ENCODE measurements at places on chromosomes 16 and 17.
A peak's percentile ranks its signal among the peaks of the same experiment; 100 is the strongest.

- DNase-seq: no peak
These were observed 154.4 kb downstream of the TANC2 start for GRCh38 chr17:63120406-63120805.

GRCh38 chr17:4304417-4305027 is 40.7 kb upstream of the ANKFY1 start:
- peak; percentile 52 for DNase-seq

GRCh38 chr17:81076141-81076679 is 41.3 kb downstream of the BAIAP2 start:
- no peak for DNase-seq

GRCh38 chr16:54231919-54232318 is 54.7 kb downstream of the IRX3 start:
- DNase-seq: no peak

GRCh38 chr17:82281076-82281475 is 7.6 kb upstream of the CSNK1D start:
- no peak for DNase-seq

- peak; percentile 90 for DNase-seq
These were observed 9.2 kb upstream of the TSPOAP1 start for GRCh38 chr17:58337600-58338453.

- DNase-seq: peak; percentile 35
These were observed 532 bp downstream of the ARRB2 start for GRCh38 chr17:4710693-4711634.

DNA sequence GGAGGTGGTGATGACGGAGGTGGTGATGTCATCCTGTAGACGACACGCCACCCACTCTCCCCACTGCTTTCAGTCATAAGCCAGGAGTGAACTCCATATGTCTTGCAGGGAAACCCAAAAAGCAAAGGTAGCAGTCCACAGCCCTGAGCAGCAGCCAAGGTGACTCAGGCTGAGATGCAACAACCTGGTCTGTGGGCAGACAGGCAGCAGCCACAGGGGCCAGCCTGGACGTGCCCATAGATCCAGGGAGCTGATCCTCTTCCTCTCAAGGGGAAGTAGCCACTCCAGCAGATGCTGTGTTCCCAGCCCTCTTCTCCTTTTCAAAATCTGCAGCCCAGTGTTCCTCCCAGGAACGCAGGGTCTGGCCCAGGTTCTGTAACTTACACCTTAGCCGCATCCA is 17.3 kb upstream of the CIITA start:
- no peak for DNase-seq

- no peak for DNase-seq
These were observed 41.2 kb downstream of the CEP112 start for GRCh38 chr17:66150708-66151107.

DNA sequence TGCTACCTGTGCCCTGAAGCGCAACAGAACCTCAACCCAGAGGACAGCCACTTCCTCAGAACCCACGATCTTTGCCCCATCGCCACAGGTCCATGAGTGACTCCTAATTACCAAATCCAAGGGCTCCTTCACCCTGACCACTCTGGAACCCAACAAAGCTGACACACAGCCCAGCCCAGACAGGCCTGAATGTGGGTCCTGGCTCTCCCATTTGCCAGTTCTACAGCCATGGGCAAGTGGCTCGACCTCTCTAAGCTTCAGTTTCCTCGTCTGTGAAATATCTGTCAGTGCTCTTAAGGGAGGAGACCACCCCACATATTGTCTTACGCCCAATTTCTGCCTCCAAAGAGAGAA is 18.0 kb upstream of the ENDOV start:
- no peak for DNase-seq

DNA sequence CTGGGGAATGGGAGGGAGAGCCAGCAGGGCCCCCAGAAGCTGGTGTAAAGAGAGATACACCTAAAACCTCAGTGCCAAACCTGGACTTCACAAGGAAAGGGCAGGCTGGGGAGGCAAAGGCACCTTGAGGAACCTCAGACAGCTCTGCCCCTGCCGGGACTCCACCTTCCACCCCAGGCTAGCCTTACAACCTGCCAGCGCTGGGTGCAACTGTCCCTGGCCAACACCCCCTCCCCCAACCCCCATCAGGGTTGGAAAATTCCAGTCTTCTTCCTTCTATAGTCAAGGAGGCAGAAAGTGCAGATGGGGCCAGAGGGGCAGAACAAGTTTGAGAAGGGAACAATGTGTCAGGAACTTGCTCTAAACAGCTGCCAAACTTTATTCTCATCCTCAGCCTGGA is 2.2 kb downstream of the YBX2 start:
- no peak for DNase-seq

DNA sequence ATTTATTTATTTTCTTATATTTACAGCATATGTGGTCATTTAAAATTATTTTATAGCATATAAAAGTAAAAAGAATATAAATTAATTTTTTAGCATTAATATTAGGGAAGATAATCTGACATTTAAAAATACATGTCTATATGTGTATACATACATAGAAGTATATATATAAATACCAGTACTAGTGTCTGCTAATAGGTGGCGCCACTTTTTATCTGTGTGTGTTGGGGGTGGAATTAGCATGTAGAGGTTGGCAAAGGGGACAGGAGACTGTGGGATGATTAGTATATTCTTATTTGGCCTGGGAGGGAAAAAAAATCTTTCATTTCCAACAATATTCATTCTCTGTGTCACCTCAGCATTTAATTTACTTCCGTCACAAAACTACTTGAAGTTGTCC is 359.1 kb downstream of the WWOX start:
- no peak for DNase-seq

DNA sequence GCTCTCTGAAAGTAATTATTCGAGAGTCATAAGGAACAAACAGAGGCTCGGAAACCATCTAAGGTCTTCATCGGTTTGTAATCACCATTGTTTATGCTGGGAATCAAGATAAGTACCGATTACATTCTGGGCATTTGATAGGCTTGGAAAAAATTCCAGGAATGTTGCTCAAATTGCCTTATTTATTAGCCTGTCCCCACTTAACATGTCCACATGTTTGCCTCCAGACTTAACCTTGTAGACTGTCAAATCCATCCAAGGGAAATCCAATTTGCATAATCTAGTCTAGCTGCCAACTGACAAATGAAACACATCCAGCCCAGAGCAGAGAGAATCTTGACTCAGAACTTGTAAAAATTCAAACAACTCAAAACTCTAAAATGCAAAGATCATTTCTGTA is 51.3 kb upstream of the TMC5 start:
- DNase-seq: no peak

- no peak for DNase-seq
These were observed 1.0 kb downstream of the TMEM114 start for GRCh38 chr16:8589057-8589899.

DNA sequence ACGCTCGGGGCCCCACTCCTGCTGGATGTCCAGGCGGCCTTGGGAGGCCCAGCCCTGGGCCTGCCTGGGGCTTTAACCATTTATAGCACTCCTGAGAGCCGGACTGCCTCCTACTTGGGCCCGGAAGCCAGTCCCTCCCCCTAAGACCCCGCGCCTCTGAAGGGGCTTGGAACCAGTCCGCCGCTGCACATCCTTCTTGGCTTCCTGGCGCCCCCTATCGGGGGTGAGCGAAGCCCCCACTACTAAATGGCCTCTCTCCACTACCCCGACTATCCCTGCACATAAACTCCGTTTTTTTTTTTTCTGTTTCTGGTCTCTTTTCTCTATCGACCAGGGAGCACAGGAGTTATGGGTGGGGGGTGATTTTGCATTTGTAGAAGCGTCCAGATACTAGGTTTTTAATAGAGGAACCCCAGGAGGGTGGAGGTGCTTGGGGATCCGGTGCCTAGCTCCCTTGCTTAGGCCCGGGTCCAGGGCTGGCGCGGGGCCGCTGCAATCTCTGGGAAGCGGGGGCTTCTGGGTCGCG is 633 bp upstream of the NOL3 start:
- DNase-seq: no peak
